Hypothalamus (tissue), 51 donors: ENCODE measurements at places on chromosomes 5 and 9.

- DNase-seq = no peak
Observed at GRCh38 chr5:68554571-68555279, 339.2 kb downstream of the PIK3R1 start.

- no peak for DNase-seq
Observed at GRCh38 chr5:167934551-167934971, 356.9 kb upstream of the WWC1 start.

DNA sequence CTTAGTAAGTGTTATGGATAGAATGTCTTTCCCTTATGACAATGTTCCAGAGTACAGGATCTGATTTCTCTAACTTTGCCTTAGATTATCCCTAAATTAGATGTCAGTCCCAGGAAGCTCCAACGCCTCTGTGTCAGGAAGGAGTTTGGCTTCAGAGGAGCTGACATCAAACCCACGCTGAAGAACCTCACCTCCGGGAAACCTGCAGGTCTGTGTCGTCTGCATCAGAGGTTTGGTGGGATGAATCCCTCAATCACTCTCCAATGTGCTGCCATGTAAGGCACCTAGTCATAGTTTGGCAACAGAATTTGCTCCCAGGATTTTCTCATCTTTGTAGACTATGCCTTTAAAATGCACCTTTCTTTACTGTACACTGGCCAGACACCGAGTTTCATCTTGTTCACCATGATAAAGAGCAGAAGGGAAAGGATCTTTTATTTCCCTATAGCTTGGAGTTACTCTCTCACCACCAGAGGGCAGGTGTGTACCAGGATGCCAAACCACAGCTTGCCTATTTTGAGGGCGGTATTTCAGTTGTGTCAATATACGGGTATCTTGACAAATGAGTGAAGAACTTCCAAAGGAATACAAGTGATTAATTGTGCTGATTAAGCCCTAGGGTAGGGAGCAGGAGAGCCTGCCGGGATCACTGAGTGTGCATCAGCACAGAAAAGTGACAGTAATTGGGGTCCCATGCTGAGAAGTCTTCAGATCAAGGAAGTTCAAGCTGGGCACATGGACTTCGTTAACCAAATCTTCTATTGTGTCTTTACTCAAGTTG lies 23.4 kb downstream of the MINAR2 start:
- peak; percentile 70 for DNase-seq

GRCh38 chr5:26390608-26391007 lies 647.8 kb downstream of the CDH9 start:
- DNase-seq = no peak

DNA sequence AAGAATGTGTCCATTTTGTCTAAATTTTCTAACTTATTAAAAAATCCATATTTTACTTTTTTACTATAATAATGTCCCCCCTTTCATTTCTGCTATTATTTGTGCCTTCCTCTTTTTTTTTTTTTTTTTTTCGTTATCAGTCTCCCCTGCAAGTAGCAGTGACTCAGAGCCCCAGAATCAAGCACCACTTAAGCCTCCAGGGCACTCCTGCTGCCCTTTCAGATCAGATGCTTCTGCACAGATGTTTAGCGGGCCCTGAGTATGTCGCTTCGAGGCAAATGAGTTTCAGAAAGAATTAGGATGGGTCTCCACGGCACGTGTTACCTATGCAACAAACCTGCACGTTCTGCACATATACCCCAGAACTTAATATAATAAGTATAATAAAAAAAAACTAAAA lies 11.7 kb downstream of the MED7 start:
- DNase-seq = no peak

GRCh38 chr5:81058121-81058520 lies 98.0 kb downstream of the RASGRF2 start:
- DNase-seq = no peak

GRCh38 chr9:72596451-72597180 lies 75.2 kb downstream of the TMC1 start:
- DNase-seq = no peak

DNA sequence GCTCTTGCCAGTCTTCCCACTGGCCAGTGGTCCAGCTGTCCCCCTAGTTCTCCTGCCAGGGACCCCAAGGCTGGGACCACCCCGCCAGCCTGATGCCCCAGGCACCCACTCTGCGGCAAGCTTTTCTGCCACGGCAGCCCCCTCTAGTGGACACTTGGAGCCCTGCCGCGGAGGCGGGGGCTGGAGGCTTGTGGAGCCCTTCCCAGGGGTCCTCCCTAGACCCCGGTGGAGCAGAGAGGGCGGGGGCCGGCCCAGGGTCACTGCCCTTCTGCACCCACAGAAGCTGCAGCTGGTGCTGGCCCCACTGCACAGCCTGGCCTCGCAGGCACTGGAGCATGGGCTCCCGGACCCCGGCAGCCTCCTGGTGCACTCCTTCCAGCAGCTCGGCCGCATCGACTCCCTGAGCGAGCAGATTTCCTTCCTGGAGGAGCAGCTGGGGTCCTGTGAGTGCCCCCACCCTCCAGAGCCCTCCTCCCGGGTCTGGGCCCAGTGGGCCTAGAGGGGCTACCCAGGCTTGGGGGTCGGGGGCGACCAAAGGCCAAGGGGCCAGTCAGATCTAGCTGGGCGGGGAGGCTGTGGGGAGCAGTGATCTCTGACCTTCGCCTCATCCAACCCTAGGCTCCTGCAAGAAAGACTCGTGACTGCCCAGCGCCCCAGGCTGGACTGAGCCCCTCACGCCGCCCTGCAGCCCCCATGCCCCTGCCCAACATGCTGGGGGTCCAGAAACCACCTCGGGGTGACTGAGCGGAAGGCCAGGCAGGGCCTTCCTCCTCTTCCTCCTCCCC lies 9.1 kb downstream of the EGFL7 start:
- no peak for DNase-seq

DNA sequence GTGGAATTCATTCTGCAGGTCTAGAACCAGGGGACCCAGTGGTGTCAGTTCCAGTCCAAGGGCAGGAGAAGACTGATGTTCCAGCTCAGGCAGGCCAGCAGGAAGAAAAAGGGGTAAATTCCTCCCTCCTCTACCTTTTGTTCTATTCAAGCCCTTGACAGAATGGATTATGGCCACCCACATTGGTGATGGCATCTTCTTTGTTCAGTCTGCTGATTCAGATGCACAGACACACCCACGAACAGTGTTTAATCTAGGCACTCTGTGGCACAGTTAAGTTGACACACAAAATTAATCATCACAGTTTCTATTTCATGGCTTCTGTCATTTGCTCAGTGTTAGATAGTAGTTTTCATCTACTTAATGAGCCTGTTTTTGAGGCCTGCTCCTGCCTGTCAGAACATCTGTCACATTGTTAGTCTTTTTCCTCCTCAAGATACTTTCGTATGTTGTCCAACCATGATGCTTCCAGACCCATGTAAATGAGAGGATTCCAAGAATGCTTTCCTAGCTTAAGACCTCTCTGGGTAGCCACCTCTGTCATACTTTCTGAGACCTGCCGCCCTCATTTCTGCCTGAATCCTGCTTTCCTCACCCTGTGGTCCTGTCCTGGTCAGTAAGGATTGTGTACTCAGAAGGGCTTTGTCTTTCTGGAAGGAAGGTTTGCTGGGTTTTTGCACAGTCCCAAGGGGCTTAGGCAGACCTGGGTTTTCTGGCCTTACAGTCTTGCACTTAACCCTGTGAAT lies 72.5 kb downstream of the SPIN1 start:
- DNase-seq = no peak

DNA sequence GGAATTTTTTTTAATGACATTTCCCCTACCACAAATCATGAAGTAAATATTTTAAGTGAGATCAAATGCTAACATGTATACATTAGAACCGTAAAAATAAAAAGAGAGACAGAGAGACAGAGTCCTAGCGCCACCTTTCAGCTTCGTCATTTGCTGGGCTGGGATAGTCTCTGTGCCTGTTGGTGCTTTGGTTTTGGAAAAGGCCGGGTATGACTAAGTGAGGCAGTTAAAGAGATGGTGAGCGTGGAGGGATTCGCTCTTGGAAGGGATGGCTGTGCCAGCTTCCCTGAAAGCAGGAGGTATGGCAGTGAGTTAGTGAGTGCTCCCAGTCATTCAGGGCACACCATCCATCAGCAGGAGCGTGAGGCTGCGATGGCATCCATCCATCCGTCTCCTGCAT lies 729.6 kb upstream of the WWC1 start:
- DNase-seq = no peak

DNA sequence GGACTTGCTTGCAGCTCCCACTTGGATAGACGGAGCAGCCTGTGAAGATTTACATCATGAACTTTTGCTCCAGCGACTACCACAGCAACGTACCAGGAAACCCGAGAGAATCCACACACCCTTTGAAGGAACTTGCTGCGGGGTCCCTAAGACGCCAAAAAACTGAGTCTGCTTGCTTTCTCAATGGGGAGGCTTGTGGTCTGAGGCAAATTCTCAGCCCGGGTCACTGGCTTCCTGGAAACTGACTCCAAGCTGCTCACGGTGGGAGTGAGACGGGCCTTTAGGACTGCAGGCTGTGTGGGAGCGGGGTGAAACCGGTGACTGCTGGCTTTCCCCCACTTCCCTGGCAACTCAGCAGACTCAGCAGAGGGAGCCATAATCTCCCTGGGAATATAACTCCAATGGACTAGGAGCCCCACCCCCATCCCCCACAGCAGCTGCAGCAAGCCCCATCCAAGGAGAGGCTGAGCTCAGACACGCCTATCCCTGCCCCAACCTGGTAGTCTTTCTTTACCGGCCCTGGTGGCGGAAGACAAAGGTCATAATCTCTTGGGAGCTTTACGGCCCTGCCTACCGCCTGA lies 466.0 kb downstream of the CAAP1 start:
- DNase-seq = no peak

DNA sequence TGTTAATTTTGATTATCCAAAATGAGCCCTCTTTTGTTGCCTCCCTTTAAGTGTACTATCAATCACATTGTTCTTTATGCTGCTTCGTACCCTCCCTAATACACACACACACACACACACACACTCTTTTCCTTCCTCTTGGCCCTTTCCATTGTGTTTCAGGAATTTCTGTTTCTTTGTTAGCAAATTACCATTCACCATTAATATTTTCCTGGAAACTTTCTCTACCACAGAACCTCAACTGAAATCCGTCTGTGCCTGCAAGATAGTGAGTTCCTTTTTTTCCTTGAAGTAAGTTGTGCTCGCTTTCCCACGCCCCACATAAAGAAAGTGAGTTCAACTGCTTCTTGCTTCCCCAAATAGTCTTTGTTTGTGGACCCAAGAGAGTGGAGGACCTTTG lies 61.8 kb downstream of the SMIM15 start:
- no peak for DNase-seq

GRCh38 chr5:39599721-39600431 lies 175.1 kb upstream of the DAB2 start:
- no peak for DNase-seq

GRCh38 chr9:25813478-25813877 lies 135.2 kb upstream of the TUSC1 start:
- DNase-seq = no peak

GRCh38 chr5:43017428-43017815 lies 22.7 kb downstream of the ANXA2R start:
- DNase-seq = no peak

DNA sequence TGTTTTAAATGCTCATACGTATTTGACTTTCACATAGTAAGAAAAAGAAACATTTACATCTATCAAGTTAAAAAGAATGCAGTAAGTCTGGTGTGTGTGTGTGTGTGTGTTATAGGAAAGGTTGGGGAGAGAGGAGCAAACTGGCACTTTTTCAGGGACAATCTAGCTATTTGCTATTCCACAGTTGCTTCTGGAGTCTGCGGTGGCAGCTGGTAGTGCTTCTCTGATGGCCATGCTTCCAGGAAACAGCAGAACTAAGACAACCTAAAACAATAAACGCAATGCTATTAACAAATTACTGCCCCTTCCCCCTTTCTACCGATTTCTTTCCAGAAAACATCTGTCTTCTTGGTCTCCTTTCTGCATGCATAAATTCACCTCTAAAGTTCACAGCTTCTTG lies 70.0 kb upstream of the CDH10 start:
- DNase-seq = no peak

GRCh38 chr5:38431242-38431853 lies 125.1 kb downstream of the LIFR start:
- DNase-seq = no peak

GRCh38 chr5:78187172-78187571 lies 107.3 kb downstream of the AP3B1 start:
- no peak for DNase-seq

GRCh38 chr5:119274030-119274766 lies 81.6 kb upstream of the TNFAIP8 start:
- DNase-seq = no peak

DNA sequence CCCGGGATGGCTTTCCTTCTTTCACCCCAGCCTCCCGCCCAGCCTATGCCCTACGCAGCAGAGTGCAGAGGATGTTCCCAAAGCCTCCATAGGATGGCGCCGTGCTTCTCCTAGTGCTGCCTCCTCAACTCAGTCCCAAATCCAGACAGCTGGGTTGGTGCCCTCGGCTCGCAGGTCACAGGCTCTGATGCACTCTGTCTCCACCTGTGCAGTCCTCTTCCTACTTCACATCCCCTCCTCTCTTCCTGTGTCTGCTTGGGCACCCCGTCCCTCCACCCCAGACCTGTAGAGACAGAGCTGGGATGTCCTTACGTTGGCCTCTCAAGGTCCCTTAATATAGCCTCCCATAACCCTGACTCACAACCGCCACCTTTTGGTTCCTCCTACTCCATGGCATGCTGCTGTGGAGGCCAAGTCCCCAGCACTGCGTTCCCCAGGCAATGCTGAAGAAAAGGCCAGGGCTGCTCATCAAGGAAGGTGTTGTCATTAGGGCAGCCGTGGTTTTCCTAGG lies 314.4 kb downstream of the GADD45G start:
- DNase-seq = peak; percentile 11

DNA sequence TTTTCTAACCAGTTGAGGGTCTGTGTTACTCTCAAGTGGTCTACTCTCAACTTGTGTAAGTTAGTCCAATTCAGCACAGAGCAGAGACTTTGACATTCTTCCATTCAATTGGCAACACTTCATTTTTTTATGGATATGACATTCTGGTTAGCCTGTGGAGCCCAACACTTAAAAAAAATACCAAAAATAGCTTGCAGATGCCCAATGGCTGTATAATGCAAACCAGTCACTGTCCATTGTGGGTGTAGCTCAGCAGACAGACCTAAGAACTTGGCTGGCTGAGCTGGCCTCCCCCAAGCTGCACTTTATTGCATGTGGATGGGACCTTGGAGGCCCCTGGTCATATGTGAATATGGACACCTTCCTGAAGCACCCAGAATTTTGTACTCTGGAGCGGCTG lies 103.2 kb downstream of the DPYSL3 start:
- no peak for DNase-seq
